ENCODE measurements at places on chromosomes 11 and 22.

- DNase-seq = no peak
Observed at GRCh38 chr22:25060522-25061071, 108.1 kb downstream of the KIAA1671 start.

- no peak for DNase-seq
Observed at GRCh38 chr11:71504531-71504930, 22.5 kb upstream of the KRTAP5-7 start.

DNA sequence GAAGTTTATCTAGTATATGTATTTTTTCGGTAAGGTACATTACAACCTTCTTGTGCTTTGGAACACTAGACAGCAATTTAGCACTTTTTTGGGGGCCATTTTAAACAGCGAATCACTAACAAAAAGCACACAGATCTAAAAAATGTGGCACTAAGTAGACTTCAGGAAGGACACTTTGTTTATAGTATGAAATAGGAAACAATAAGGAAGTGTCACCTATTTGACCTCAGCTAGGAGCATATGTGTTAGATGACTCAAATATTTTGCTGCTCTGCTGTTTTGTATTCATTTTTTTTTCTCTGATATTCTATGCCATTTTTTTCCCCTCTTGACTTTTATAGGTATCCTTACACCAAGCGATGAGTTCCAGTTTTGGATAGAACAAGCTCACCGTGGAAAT is 5.6 kb downstream of the DYNC2H1 start:
- DNase-seq = no peak

DNA sequence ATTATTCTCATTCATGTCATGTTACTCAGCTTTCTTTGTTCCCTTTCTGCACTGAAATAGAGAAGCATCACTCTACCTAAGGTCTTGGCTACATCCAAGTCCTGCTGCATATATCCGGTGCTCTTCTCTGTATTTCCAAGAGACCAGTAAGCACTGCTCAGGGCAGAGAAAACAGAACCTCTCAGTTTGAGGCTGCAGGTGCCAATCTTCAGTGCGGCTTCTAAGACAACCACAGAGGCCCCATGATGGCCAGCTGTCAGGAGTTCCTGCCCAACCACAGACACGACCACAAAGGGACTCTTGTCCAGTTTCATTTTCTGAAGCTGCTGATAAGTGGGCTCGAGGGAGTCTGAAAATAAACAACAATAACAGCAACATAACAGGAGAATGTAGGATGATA is 378.4 kb upstream of the PITPNB start:
- no peak for DNase-seq

- DNase-seq = no peak
Observed at GRCh38 chr22:42786606-42787356, 66.1 kb upstream of the A4GALT start.

DNA sequence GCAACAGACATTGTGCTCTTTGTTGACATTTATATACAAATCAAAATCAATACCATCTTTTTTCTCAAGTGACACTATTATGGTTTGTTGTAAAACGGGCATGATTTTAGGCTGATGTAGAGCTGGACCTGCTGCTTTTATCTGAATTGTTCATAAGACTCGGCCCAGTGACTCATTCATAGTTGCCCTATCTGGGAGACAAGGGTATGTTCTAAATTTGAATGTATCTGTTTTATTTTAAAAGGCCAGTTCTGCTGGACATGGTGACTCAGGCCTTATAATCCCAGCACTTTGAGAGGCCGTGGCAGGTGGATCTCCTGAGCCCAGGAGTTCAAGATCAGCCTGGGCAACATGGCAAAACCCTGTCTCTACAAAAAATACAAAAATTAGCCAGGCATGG is 39.3 kb downstream of the CEP295 start:
- no peak for DNase-seq

- DNase-seq = no peak
Observed at GRCh38 chr11:15944460-15944859, 411.9 kb downstream of the SOX6 start.

GRCh38 chr11:2138068-2138430 is 1.1 kb downstream of the IGF2 start:
- DNase-seq = no peak

- DNase-seq = no peak
Observed at GRCh38 chr11:92969293-92969633, 188 bp upstream of the MTNR1B start.

GRCh38 chr11:31822927-31823643 is 12.0 kb upstream of the PAX6 start:
- no peak for DNase-seq

DNA sequence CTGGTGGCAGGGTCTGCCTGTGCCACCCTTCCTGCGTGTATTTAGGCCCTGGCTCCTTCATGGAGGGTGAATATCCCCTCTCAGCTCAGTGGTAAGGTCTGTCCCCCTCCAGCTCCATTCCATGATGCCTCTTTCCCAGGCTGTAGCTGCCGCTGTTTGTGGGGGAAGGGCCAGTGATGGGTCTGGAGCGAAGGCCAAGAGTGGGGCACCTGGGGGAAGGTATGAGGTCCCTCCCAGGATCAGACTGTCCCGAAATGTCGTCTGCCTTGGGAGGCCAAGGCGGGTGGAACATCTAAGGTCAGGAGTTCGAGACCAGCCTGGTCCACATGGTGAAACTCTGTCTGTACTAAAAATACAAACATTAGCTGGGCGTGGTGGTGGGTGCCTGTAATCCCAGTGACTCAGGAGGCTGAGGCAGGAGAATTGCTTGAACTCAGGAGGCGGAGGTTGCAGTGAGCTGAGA is 1.1 kb downstream of the CD151 start:
- DNase-seq = no peak

DNA sequence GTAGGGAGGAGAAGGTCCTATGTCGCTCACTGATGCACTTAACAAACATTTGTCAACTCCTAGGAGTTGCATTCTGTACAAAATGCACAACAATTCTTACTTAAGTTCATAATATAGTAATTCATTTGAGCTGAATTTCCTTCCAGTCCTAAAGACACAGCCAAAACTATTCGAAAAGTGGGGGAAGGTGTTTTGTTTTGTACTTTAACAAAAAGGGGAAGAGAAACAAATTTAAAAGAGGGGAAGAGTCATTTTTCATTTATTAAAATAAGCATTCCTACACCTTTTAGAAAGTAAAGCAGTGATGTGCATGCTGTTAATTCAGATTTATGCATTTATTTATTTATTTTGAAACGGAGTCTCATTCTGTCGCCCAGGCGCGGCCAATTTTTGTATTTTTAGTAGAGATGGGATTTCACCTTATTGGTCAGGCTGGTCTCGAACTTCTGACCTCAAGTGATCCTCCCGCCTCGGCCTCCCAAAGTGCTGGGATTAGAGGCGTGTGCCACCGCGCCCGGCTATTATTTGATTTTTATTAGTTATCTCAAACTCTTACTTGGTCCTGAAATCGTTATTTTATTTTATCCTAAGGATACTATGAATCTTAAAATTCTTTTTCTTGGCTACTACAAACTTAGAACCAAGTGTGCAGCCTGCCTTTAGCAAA is 1.1 kb upstream of the FANCF start:
- DNase-seq = no peak

GRCh38 chr11:9057888-9058287 is 33.5 kb downstream of the SCUBE2 start:
- no peak for DNase-seq

DNA sequence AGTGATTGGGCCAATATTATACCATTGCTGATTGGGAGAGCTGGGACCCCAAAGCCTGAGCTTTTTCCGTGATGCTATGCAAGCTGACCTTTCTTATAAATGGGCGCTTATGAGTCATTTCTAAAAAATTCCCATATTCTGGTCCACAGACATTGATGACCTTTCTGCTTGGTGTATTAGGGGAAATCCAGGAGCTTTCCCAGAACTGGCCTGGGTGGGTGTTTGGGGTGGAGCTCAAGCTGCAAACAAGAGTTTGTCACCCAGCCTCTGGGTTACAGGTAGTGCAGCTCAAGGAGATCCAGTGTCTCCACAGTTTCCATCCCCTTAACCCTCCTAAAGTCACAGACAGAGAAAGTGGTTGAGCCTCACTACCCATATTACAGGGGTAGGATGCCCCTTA is 67.7 kb downstream of the CCDC81 start:
- no peak for DNase-seq

DNA sequence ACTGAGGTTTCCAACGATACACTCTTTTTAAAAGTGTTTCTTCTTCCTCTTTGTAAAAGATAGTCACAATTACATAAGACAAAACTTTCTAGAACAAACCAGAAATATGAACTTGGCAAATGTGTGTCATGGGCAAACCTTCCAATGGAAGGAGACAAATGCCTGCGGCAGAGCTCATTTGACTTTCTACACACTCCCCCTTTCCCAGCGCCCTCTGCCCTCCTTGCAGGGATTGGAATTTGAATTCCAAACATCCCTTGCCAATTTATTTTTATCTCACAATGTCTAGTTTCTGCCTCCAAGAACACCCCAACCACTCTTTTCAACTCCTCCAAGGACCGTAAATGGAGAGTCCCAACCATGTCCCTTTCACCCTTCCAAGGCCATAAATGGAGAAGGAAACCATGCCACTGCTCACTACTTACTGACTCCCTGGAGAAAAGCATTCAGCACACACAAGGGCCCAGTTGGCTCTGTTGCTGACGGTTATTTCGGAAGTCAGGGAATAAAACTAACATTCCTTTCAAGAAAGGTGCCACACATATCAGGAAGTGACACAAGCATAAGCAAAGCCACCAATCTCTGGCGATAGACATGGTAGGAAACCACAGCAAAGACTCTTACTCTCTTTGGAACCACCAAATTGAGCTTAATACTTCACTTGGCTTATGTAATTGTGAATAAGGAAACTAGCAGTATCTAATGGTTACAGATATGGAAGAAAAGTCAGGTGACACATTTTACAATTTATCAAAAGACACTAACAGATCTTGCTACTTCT is 15.0 kb upstream of the ESAM start:
- no peak for DNase-seq

Data from stimulated activated CD8-positive, alpha-beta memory T cell treated with anti-CD3 and anti-CD28 coated beads, Interleukin-4, amount 100 ng/mL, for 1 hour (primary cell).